ENCODE measurements at places on chromosomes 11 and 22. TPM values are rescaled to one million over a fixed set of nuclear protein-coding genes. Genes with fewer than 3 reads are reported as not detected.

DNA sequence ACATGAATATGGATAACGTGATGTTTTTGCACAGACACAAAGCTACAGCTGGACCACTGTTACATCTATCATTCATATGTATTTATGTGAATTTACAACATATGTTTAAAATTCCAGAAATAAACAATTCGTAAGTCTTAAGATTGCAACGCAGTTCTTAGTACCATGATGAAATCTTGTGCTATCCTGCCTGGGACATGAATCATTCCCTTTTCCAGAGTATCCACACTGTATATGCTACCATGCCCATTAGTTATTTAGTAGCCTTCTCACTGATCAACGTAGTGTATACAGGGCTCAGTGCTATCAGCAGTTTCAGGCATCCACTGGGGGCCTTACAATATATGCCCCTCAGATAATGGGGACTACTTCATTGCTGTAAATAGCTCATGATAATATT, 4.3 kb downstream of the ATL3 start:
- H3K4me1 ChIP-seq, result peaks cover 61% of the 10 kb centered on the region
- no peaks in the 10 kb centered on the region for H3K27me3 ChIP-seq
- peak; percentile 84 for DNase-seq
- no peaks in the 10 kb centered on the region for H3K36me3 ChIP-seq
- H3K4me3 ChIP-seq, result peak overlapping the region; percentile 86
- peak overlapping the region; percentile 91 for H3K27ac ChIP-seq

Gene KRTAP5-1
- total RNA-seq, result not detected

Gene ZW10
- 21.6 TPM for total RNA-seq

Gene PDE3B
- not detected for total RNA-seq

DNA sequence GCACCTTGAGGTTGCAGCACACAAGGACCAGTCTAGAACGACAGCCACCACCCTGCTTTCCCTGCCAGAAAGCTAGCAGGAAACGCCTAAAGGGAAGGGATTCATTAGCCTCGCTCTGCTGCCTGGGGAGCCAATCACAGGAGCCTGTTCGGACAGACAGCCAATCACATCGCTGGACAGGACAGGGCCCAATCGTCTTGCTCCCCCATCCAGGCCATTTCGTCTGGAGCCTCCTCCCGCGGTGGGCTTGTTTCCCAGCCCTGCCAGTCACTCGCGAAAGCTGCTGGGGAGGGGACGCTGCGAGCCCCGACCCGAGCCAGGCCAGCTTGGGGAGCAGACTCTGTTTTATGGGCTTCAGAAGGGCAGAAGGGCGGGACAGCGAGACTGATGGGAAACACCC, 79.8 kb upstream of the NCAM1 start:
- DNase-seq, result peak; percentile 42
- H3K4me1 ChIP-seq, result no peaks in the 10 kb centered on the region
- H3K4me3 ChIP-seq, result peak overlapping the region; percentile 54
- H3K27me3 ChIP-seq, result no peaks in the 10 kb centered on the region
- no peaks in the 10 kb centered on the region for H3K36me3 ChIP-seq

DNA sequence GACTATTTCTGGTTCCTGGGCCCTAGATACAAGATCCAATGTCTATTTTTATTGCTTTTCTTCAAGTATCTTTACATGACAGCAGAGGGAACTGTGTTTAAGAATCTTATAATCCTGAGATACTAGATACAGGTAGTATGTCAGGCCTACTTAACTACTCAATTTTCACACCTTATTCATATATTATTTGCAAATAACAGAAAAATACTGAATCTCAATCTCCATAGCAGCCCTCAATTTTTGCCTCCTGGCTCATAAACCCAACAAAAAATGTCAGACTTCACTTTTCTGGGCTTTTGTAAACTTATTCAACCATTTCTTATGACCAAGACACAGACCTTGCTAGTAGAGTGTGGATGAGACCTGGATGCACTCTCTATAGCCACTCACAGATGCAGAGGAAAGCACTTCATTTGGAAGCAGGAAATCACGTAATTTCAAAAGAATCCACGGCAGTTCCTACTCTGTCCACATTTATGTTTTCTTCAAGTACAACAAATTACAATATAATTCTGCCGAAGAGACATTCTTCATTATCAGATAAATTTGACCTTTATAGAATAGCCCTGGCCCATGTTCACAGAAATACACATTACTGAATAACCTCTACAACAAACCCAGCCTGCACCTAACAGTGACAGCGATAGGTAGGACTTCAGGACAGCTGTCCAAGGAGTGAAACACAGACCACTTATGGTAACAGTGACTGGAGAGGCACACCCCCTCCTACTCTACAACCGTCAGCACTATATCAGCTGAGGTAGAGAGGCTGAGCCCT, 62.0 kb upstream of the YPEL1 start:
- DNase-seq, result no peak
- peaks cover 46% of the 10 kb centered on the region for H3K36me3 ChIP-seq
- H3K4me3 ChIP-seq, result no peak overlapping the region
- H3K4me1 ChIP-seq, result no peaks in the 10 kb centered on the region
- no peak overlapping the region for H3K27ac ChIP-seq
- no peaks in the 10 kb centered on the region for H3K27me3 ChIP-seq

- H3K27ac ChIP-seq, result peak overlapping the region; percentile 80
- H3K27me3 ChIP-seq, result no peaks in the 10 kb centered on the region
- H3K36me3 ChIP-seq, result no peaks in the 10 kb centered on the region
- H3K4me3 ChIP-seq, result peak overlapping the region; percentile 1
- DNase-seq, result peak; percentile 98
Measured at GRCh38 chr22:33803371-33804282, 116.6 kb downstream of the LARGE1 start.

- no peaks in the 10 kb centered on the region for H3K36me3 ChIP-seq
- peak overlapping the region; percentile 83 for H3K4me3 ChIP-seq
- DNase-seq, result peak; percentile 55
- H3K4me1 ChIP-seq, result peaks cover 42% of the 10 kb centered on the region
Measured at GRCh38 chr11:46118702-46119351, 2.4 kb downstream of the PHF21A start.

GRCh38 chr11:60863550-60864521, 3.5 kb upstream of the ZP1 start:
- H3K36me3 ChIP-seq, result no peaks in the 10 kb centered on the region
- H3K4me3 ChIP-seq, result no peak overlapping the region
- no peak for DNase-seq
- no peak overlapping the region for H3K27ac ChIP-seq
- no peaks in the 10 kb centered on the region for H3K4me1 ChIP-seq

- peak within 1 kb of the TSS; percentile 67 for H3K4me3 ChIP-seq
- H3K4me1 ChIP-seq, result no peaks in the 10 kb centered on the region
- no peak within 1 kb of the TSS for H3K27ac ChIP-seq
- DNase-seq, result peak; percentile 60
- no peaks in the 10 kb centered on the region for H3K36me3 ChIP-seq
- H3K27me3 ChIP-seq, result peaks cover 40% of the 10 kb centered on the region
Measured at GRCh38 chr11:24496736-24497725, at the start of gene LUZP2. Gene LUZP2 (plus strand): TSS chr11:24497053.

DNA sequence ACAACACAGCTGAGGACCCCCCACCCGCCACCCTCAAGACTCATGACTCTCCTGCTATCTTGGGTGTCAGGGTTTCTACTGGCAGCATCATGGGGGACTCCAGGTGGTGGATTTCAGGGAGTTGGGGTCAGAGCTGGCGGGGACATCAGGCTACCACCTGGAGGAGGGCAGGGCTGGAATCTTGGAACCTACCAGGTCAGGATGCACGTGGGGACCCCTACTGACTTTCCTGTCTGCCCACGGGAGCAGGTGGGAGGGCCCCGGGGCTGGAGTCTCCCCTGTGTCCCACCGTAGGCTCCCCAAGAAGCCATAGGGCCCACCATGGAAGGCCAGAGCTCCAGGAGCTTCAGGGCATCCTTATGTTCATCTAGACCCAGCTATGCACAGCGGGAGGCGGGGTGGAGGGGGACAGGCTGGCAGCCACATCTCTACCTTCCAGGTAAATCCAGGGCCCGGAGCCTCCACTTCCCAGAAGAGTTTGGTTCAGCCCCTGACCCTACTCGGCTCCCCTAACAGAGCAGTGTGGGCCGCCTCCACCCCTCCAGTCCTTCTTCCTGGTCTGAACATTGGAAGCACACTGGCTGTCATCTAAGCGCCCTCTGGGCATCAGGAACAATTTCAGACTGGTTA, 10.0 kb downstream of the SLC37A2 start:
- H3K36me3 ChIP-seq, result no peaks in the 10 kb centered on the region
- peaks cover 24% of the 10 kb centered on the region for H3K4me1 ChIP-seq
- no peak for DNase-seq
- H3K27me3 ChIP-seq, result no peaks in the 10 kb centered on the region

- H3K4me3 ChIP-seq, result no peak overlapping the region
- H3K4me1 ChIP-seq, result no peaks in the 10 kb centered on the region
- H3K36me3 ChIP-seq, result no peaks in the 10 kb centered on the region
- DNase-seq, result no peak
- peaks cover 68% of the 10 kb centered on the region for H3K27me3 ChIP-seq
Measured at GRCh38 chr22:26651815-26652214, 5.6 kb upstream of the MIAT start.

DNA sequence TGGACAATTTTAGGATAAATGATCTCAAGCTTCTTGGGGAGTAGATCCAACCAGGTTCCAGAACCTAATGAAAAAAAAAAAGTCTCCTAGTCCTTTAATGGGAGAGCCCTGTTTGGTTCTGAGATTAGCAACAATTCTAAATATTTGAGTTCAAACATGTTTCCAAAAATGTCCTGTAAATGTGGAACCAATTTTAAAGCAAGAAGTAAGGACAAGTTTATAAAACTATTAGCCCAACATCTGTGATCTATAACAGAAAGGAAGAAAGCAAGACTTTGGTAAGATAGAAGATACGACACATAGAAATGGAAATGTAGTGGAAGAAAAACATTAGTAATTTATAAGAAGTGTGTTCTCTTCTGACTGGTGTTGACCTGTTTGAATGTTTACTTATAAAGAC, 79.7 kb upstream of the SLC5A12 start:
- H3K36me3 ChIP-seq, result no peaks in the 10 kb centered on the region
- peaks cover 19% of the 10 kb centered on the region for H3K4me1 ChIP-seq
- no peak for DNase-seq
- no peak overlapping the region for H3K4me3 ChIP-seq
- H3K27me3 ChIP-seq, result no peaks in the 10 kb centered on the region
- H3K27ac ChIP-seq, result no peak overlapping the region

GRCh38 chr22:23837911-23838680, 710 bp downstream of the DERL3 start:
- no peaks in the 10 kb centered on the region for H3K36me3 ChIP-seq
- H3K27me3 ChIP-seq, result no peaks in the 10 kb centered on the region
- DNase-seq, result no peak
- H3K27ac ChIP-seq, result no peak overlapping the region

- peaks cover 25% of the 10 kb centered on the region for H3K4me1 ChIP-seq
- H3K27me3 ChIP-seq, result no peaks in the 10 kb centered on the region
- no peak overlapping the region for H3K4me3 ChIP-seq
- DNase-seq, result no peak
- peak overlapping the region; percentile 42 for H3K27ac ChIP-seq
Measured at GRCh38 chr22:50308986-50309600, 1.6 kb upstream of the PLXNB2 start.

Gene PHF21A
- 11.8 TPM for total RNA-seq

DNA sequence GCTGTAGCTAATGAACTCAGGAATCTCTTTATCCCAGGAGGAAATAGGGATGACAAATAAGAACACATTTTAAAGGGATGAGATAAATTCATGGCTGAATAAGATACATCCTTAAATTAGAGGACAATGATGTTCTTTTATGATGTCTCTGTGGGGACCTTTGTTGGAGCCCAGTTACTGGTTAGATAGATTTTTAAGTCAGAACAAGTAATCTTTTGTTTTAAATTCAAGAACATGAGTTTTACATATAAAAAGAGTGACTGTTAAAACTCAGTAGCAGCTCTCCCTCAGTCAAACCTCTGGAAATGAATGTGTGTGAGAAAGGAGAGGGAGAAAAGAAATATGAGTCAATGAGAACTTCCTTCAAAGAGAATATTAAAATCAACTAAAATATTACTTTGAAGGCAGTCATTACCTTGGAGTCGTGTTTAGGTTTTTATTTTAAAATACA, 241.6 kb downstream of the SWAP70 start:
- peaks cover 51% of the 10 kb centered on the region for H3K4me1 ChIP-seq
- peak overlapping the region; percentile 82 for H3K27ac ChIP-seq
- H3K4me3 ChIP-seq, result no peak overlapping the region
- H3K36me3 ChIP-seq, result no peaks in the 10 kb centered on the region

DNA sequence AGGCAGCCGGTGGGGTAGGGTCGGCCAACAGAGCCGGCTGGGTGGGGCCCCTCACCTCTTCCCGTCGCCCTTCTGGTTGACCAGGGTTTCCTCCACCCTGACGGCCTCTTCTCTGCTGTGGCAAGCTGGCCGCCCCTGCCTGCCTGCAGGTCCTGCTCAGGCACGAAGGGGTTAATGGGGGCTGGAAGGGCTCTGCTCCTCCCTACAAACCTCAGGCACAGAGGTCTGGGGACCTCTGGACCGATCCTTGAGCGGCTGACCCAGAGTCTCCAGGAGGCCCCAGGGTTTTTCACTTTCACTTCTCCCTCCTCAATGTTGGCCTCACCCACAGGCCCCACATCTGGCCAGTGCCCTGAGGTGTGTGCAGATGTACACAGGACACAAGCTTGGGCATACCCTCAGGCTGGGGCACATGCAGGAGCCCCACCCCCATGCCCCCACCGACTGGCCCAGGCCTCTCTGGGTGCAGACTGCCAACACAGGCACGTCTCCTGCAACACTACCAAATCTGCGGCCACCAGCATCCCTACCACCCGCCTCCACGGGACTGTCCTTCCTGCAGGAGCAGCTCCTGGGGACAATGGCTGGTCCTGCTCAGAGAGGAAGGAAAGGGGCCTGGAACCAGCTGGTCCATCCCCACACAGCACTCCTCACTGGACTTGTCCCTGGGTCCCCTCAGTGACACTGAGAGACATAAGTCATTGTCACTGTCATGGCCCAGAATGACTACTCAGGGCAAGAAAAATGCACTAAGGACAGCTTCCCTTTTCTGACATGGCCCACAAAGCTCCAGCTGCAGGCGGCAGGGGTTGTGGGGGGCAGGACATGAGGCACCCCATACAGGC, 3.2 kb upstream of the TBX1 start:
- no peak overlapping the region for H3K4me3 ChIP-seq
- peaks cover 25% of the 10 kb centered on the region for H3K27me3 ChIP-seq
- no peak for DNase-seq
- no peak overlapping the region for H3K27ac ChIP-seq

DNA sequence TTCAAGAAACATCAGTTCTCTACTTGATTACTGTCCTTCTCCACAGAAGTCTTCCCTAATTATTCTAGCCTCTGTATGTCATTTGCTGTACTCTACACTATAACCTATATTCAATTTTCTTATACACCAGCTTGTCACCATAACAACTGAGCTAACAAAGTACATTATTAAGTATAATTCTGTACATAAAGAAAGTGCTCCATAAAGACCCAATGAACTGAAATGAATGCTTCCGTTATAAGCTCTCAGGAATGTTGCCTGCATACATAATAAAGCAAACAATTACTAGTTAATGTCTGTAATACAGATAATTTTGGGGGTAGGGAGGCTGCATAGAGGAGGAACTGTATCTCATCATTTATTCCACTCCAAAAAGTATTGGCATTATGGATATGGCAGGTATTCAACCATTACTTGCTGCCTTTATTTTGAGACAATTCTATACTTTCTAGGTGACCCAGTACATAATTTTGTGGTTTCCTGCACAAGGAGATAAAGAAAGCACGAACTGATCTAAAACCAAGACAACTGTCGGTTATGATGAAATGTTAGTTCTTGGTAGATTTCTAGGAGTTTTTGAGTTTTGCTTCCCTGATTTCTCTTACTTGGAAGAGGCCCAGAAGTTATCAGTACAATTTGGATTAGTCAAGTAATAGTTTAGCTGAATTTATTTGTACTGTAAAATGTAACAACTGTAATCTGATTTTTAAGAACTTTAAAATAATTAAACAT, 202.5 kb downstream of the SBF2 start:
- H3K27me3 ChIP-seq, result no peaks in the 10 kb centered on the region
- H3K4me3 ChIP-seq, result no peak overlapping the region
- no peak for DNase-seq
- H3K36me3 ChIP-seq, result no peaks in the 10 kb centered on the region
- no peaks in the 10 kb centered on the region for H3K4me1 ChIP-seq
- no peak overlapping the region for H3K27ac ChIP-seq

Gene ZFTA
- 23.0 TPM for total RNA-seq

Gene ATG2A
- total RNA-seq, result 12.4 TPM
